ENCODE measurements at places on chromosomes 11 and 22.

- DNase-seq = no peak
Measured at GRCh38 chr22:39466228-39467006, 9.6 kb downstream of the MGAT3 start.

DNA sequence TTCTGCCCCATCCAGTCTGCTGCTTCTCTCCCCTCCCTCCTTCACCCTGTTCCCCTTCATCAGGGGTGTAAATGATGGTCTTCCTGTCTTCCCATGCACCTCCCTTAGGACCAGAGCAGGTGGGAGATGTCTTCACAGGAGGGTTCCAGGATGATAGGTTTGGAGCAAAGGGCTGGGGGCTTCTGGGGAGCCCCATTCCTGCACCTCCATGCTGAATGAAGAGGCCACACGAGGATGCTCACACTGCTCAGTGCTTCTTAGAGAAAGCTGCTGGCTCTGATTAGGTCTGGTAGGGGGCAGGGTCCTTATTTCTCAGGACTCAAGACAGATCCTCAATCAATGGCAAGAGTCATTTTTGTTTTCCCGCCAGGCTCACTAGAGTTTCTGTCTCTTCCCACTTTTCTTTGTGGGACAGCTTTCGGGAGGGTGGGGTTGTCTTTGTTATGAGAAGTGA lies 41.1 kb downstream of the BCR start:
- DNase-seq = no peak

GRCh38 chr11:73196576-73196975 lies 21.5 kb upstream of the P2RY2 start:
- no peak for DNase-seq

GRCh38 chr11:87252869-87253268 lies 215.1 kb downstream of the TMEM135 start:
- no peak for DNase-seq

GRCh38 chr11:1570896-1571759 lies 943 bp downstream of the DUSP8 start:
- no peak for DNase-seq

- no peak for DNase-seq
Measured at GRCh38 chr11:78031629-78032028, 8.6 kb upstream of the KCTD14 start.

GRCh38 chr11:8386134-8386864 lies 122.6 kb upstream of the LMO1 start:
- no peak for DNase-seq

DNA sequence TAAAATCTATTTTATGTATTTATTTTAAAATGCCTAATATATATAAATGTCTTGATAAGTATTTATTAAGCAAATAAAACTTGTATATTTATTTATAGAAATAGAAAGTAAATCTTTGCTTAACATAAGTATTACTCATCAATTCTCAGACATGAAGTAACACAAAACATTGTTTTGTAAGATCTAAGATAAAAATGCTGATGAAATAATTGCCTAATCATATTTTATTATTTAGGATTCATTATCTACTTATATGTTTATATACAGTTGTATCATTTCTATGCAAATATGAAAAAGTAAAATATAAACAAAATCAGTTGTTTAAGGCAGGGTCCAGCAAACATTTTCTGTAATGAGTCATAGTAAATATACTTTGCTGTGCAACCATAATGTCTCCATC lies 507.8 kb upstream of the CNTN5 start:
- no peak for DNase-seq

- DNase-seq = no peak
Measured at GRCh38 chr11:130122141-130122575, 37.4 kb upstream of the ST14 start.

- no peak for DNase-seq
Measured at GRCh38 chr11:10658621-10659338, 34.8 kb downstream of the IRAG1 start.

DNA sequence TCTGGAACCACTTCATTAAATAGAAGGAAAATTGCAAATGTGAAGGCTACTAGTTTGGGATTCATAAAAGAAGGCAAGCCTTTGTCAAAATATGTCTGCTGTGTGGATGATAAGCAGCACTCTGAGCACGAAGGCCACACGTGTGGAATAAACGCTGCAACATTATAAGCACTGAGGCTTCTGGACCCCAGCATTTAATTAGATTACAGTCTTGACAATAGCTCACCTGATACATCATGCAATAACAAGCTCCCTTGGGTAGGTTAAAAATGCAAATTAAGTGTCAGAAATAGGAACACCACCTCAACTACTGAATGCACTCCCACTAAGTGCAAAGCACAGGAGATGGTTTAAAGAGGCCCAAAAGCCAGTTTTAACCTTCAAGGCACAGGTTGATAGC lies 179.3 kb downstream of the LARGE1 start:
- DNase-seq = no peak

DNA sequence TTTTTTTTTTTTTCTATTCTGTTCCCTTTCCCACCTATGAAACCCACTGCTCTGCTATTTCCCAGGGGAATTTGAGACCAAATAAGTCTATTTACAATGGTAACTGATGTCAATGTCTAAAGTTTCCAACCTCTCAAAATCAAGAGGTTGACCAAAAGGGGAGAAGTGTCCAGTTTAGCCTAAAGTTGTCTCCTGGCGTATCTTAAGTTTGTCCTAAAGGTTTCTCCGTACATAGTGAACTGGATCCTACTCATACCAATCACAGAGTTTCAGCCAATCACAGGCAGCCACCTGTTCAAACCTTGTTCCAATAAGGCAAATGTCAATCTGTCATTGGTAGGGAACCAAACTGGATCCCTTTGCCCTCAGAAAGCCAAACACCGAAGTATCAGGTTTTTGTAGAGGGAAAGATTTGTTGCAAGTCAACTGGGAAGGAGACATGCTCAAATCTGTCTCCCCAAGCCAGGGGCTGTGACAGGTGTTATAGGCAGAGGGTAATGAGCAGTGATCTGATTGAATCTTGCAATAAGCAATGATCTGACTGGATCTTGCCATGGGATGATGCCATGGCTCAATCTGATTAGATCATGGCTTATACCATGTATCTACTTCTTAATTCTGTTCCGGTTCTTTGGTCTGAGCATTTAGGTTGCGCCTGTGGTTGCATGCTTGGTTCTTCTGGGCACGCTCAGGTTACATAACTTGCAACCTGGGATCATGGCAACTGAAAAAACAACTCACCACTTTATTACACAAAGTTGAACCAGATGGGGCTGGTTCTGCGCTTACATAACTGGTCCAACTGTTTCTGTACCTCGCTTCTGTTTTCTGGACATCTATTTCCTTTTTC lies 1.1 kb upstream of the VPS37C start:
- DNase-seq = peak; percentile 8

GRCh38 chr11:15801126-15801525 lies 555.2 kb downstream of the SOX6 start:
- no peak for DNase-seq

GRCh38 chr22:17319546-17319945 lies 49.7 kb upstream of the CECR2 start:
- DNase-seq = no peak

GRCh38 chr22:26404851-26405421 lies 24.1 kb upstream of the ASPHD2 start:
- no peak for DNase-seq

- no peak for DNase-seq
Measured at GRCh38 chr11:13278609-13279486, 1.3 kb downstream of the BMAL1 start.

Data from anterior cingulate cortex (tissue), 58 donors.